Progenitor cell of endocrine pancreas (in vitro differentiated cells): ENCODE measurements at places on chromosomes 5 and 9. TPM values are rescaled to one million over a fixed set of nuclear protein-coding genes. Genes with fewer than 3 reads are reported as not detected.

EGFLAM gene
- 0.18 and 0.69 TPM in 2 replicates for total RNA-seq

PCDHGB2 gene
- total RNA-seq: 0.80 and 0.89 TPM in 2 replicates

- peaks cover 1% of the 10 kb centered on the region for H3K36me3 ChIP-seq
- DNase-seq: no peak
- H3K27ac ChIP-seq: peak overlapping the region; percentile 64
- H3K27me3 ChIP-seq: no peaks in the 10 kb centered on the region
- H3K4me1 ChIP-seq: peaks cover 5% of the 10 kb centered on the region
- H3K4me3 ChIP-seq: no peak overlapping the region
Observed at GRCh38 chr9:134405527-134405926, 79.3 kb downstream of the RXRA start.

IL5 gene
- not detected in 2 replicates for total RNA-seq

PCDHGA3 gene
- 0.80 and 0.81 TPM in 2 replicates for total RNA-seq

- no peaks in the 10 kb centered on the region for H3K4me1 ChIP-seq
- H3K36me3 ChIP-seq: no peaks in the 10 kb centered on the region
- DNase-seq: no peak
- no peak overlapping the region for H3K4me3 ChIP-seq
- no peak overlapping the region for H3K27ac ChIP-seq
Observed at GRCh38 chr5:3619579-3619978, 23.9 kb downstream of the IRX1 start.

- H3K4me1 ChIP-seq: peaks cover 17% of the 10 kb centered on the region
- H3K4me3 ChIP-seq: peak overlapping the region; percentile 29
- DNase-seq: no peak
- peak overlapping the region; percentile 85 for H3K27ac ChIP-seq
Observed at GRCh38 chr9:131534721-131535237, 3.7 kb upstream of the UCK1 start.
